ENCODE measurements at places on chromosomes 3 and 15. TPM values are rescaled to one million over a fixed set of nuclear protein-coding genes. Genes with fewer than 3 reads are reported as not detected.

Gene FSTL1
- total RNA-seq = 332 TPM

Gene DNAH12
- not detected for total RNA-seq

Gene ABHD17C
- total RNA-seq = 5.2 TPM

Gene PCSK6
- not detected for total RNA-seq

Gene TTLL13
- total RNA-seq = not detected

Gene LSAMP
- total RNA-seq = 2.0 TPM

Gene NDN
- 93.0 TPM for total RNA-seq

Gene GOLGA6C
- total RNA-seq = not detected

Gene AHSG
- not detected for total RNA-seq

Gene ACAN
- under 0.01 TPM for total RNA-seq

Gene TJP1
- total RNA-seq = 58.0 TPM

Gene UBE3A
- total RNA-seq = 33.6 TPM

Data from bronchus fibroblast of lung (primary cell).